ENCODE measurements at places on chromosomes 7 and 10.

- no peak for DNase-seq
These were observed 61.1 kb downstream of the RNF133 start for GRCh38 chr7:122637784-122638183.

DNA sequence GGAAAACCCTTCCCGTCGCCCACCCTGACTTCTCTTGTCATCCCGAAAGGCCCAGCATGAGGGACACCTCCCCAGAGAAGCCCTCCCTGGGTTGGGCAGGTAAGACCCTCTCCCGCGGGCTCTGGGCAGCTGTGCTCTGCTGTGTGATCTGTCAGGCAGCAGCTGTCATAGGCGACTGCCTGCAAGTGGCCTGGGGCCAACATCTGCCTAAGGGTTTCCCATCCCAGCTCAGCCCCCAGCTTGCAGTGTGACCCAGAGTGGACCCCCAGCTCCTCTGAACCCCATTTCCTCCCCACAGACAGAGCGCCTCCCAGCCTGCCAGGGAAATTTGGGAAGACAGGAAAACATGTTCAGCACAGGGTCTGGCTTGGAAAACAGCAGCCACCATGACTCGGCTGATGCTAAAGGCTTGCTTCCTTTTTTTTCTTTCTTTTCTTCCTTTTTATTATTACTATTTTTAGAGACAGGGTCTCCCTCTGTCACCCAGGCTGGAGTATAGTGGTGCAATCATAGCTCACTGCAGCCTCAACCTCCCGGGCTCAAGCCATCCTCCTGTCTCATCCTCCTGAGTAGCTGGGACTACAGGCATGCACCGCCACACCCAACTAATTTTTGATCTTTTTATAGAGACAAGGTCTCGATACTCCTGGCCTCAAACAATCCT, 18.3 kb upstream of the TNRC18 start:
- no peak for DNase-seq

DNA sequence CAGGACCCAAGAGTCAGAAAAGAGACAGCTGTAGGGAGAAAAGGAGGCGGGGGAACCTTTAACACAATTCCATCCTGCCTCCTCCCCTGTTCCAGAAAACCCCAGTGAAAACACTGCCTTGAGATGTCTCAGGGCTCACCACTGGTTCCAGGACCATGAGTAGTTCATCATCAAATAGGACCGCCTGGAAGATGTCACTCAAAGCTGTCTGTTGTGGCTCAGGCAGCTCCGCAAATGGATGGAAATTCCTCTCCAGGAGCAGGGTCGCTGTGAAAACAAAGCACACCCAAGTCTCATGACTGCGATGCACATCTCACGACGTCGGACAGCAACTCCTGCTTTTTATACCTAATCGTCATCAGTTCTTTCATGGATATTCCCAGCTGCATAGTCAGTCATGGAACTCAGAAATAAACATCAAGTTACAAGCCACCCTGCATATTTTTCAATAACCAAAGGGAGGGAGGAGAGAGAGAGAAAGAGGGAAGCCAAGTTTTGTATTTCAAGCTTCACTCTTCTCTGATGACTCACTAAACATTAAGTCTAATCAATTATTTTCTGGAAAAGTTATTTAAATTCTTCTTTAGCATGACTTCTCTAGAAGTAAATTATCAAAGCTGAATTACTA, 49.2 kb downstream of the GSDME start:
- no peak for DNase-seq

DNA sequence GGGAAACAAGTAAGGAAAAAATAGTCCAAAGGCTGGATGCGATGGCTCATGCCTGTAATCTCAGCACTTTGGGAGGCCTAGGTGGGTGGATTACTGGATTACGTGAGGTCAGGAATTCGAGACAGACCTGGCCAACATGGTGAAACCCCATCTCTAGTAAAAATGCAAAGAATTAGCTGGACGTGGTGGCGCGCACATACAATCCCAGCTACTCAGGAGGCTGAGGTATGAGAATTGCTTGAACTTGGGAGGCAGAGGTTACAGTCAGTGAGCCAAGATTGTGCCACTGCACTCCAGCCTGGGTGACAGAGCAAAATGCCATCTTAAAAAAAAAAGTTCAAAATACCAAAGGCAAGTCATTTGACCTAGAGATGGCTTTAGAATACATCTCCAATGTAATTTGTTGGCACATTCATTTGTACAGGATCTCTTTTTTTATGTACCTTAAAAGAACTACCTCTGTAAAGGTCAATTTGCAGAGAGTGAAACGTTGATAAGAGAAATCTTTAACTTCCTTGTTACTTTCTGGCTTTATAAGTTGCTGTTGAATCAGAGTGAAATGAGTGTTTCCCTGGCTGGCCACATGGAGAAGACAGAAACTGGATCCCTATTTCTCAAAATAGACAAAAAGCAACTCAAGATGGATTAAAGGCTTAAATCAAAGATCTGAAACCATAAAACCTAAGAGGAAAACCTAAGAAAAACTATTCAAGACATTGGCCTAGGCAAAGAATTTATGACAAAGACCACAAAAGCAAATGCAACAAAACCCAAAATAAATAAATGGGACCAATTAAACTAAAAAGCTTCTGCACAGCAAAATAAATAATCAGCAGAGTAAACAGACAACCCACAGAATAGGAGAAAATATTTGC, 260.7 kb downstream of the KLF6 start:
- DNase-seq: no peak

GRCh38 chr7:13035233-13035632, 347.8 kb downstream of the ARL4A start:
- no peak for DNase-seq

DNA sequence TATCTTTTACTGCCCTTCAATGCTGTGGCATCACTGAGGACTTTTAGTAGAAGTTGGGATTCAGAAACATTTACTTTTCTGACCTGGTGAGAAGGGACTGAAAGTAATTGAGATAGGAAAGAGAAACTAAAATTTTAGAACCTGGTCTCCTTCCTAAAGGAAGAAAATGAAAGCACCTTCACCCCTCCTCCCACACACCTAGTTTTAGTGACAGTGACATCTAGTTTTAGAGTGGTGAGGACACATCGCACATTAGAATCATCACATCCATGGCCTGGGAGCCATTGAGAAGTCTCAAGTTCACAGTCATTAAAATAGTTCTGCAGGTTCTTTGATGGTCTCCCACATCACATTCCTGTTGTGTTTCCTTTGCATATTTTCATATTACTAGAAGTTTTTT, 16.1 kb downstream of the TAS2R41 start:
- DNase-seq: no peak

- DNase-seq: peak; percentile 84
These were observed 94.8 kb upstream of the TARP start for GRCh38 chr7:38368191-38368605.

GRCh38 chr10:3472287-3473051, 299.9 kb upstream of the PITRM1 start:
- no peak for DNase-seq

- DNase-seq: no peak
These were observed 26.9 kb upstream of the MKLN1 start for GRCh38 chr7:131300572-131301466.

DNA sequence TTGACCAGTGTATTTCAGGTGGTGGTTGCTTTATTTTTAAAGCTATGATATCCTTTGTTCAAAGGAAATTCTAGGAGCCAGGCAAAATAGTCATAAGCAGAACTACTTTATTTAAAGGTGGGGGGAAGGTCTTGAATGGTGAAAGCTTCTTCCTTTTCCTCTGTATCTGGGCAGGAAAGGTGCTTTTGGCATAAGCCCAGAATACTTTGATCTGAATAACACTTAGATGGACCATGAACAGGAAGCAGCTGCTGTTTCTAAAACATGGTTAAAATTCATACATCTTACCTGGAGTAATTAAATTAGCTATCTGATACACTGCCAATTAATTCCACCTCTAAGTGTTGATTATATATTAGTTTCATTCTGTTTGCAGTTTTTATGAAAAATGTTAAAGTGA, 13.3 kb downstream of the ZNF804B start:
- DNase-seq: no peak

DNA sequence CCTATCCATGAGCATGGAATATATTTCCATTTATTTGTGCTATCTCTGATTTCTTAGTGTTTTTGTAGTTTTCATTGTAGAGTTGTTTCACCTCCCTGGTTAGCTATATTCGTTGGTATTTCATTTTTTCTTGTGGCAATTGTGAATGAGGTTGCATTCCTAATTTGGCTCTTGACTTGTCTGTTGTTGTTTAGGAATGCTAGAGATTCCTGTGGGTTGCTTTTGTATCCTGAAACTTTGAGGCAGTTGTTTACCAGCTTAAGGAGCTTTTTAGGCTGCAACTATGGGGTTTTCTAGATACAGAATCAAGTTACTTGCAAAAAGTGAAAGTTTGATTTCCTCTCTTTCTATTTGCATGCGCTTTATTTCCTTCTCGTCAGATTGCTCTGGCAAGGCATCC, 304.7 kb upstream of the GRM3 start:
- no peak for DNase-seq

- DNase-seq: no peak
These were observed 137.0 kb downstream of the ETV1 start for GRCh38 chr7:13852281-13852968.

GRCh38 chr10:62224606-62225005, 44.0 kb downstream of the RTKN2 start:
- no peak for DNase-seq

- DNase-seq: no peak
These were observed 195.4 kb downstream of the EBF3 start for GRCh38 chr10:129768437-129769355.

DNA sequence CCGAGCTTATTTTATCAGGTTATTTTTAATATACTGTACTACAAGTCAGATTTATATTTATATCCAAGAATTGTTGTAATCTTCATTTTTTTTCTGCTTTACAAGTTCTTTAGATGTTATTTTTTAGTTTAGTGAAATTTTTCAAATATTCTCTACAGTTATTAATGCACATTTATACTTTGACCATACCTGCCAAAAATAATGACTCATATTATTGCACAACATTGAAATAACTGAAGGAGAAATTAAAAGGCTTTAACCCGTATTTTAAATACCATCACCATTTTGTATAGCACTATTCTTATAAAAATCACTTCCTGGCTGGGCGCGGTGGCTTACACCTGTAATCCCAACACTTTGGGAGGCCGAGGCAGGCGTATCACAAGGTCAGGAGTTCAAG, 278.5 kb downstream of the BICC1 start:
- no peak for DNase-seq

GRCh38 chr10:119454316-119454715, 88.2 kb downstream of the RGS10 start:
- DNase-seq: no peak

- no peak for DNase-seq
These were observed 4.3 kb upstream of the ABCC2 start for GRCh38 chr10:99777918-99778714.

GRCh38 chr7:91039033-91039432, 225.2 kb upstream of the FZD1 start:
- no peak for DNase-seq

DNA sequence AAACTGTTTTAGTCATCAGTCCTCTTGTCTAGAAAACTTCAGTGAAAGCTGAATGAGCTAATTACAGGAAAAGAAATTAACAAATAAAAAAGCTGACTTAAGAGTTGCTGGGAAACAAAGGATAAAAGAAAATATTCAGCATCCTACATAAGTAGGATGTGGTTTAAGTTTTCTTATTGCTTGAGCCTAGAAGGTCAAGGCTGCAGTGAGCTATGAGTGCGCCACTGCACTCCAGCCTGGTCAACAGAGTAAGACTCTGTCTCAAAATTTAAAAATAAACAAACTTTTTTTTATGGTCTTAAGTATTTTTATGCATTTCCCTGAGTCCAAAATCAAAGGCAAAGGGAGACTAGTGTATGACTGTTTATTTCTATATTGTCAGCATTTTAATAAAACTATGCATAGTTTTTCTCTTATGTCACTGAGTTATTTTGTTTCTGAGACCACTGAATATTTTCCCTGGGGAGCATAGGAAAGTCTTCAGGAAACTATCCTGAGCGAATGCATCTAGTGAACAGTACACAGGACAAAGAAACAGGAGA, 40.0 kb upstream of the LRRN3 start:
- no peak for DNase-seq

DNA sequence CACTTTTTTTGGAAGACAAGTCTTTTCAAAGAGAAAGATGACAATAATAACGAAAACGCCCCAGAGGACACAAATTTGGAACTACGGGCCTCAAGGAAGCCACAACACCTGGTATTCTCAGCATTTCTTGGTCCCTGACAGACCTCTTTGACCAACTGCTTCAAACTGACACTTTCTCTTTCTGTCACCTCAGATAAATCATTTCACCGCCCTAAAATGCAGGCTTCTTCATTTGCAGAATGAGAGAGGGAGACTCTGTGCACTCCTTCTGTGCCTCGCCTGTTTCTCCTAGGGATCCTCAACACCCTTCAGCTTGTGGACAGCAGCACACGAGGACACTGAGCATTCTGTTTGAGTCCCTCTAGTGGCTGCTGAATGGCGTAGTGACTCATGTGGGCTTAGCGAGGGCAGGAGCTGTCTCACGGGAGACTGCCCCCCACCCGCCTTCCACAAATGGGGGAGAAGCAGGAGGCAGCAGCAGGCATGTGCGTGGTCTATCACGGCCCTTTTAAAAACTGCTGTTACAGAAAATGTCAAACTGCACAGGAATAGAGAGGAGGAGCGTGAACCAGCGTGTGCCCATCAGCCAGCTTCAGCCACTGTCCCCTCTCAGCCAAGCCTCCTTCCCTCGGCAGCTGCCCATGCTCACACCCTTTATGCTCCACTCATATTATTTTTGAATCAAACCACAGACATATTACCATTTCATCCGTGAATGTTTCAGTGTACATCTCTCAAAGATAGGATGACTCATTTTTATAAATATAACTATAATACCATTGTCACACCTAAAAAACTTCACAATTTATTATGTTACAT, 41.4 kb downstream of the GSDME start:
- no peak for DNase-seq

All from activated naive CD4-positive, alpha-beta T cell treated with anti-CD3 and anti-CD28 coated beads, Interleukin-2, amount 10 ng/mL, durations not matched to agents 7 days and 5 days (primary cell).